GM13976 (cell line): ENCODE measurements at places on chromosomes 3 and 15.

DNA sequence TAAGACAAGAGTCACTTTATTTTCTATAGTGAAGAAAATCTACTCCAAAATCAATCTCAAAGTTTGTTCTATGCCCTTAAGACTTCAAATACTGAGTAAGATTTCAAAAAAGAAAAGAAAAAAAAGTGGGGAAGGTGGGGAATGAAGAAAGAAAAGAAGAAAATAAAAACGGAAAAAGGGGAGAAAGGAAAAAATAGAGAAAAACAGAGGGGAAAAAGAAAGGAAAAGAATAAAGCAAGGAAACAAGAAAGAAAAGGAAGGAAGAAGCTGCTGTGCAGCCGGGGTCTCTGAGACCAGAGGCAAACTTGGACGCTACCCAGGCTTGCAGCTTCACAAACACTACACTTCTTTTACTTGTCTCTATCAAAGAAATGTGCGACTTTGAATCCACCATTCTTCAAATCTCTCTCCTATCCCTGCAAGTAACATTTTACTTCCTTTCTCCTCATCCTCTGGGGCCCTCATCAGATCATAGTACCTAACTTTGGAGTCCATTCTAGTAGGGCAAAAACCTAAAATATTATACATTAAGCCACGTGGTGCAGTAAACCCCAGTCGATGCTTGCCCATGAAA, 279.8 kb downstream of the FOXP1 start:
- DNase-seq = no peak

DNA sequence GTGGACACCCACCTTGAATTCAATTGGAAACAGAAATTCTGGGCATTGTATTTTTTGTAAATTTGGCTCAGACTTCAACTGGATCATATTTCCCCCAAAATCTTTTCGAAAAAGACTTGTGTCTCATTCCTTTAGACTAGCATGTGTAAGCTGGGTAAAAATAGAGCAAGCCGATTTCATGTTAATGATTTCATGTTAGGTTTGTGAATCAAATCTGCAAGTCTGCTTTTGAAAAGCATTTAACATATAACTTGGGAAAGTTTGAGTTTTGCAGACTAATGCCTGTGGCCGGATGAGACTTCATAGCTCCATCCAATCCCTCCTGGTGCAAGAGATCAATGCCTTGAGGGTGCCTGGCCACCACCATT, 64.5 kb downstream of the FLNB start:
- DNase-seq = no peak

- DNase-seq = no peak
These were observed 15.0 kb upstream of the PLSCR1 start for GRCh38 chr3:146559388-146559787.

DNA sequence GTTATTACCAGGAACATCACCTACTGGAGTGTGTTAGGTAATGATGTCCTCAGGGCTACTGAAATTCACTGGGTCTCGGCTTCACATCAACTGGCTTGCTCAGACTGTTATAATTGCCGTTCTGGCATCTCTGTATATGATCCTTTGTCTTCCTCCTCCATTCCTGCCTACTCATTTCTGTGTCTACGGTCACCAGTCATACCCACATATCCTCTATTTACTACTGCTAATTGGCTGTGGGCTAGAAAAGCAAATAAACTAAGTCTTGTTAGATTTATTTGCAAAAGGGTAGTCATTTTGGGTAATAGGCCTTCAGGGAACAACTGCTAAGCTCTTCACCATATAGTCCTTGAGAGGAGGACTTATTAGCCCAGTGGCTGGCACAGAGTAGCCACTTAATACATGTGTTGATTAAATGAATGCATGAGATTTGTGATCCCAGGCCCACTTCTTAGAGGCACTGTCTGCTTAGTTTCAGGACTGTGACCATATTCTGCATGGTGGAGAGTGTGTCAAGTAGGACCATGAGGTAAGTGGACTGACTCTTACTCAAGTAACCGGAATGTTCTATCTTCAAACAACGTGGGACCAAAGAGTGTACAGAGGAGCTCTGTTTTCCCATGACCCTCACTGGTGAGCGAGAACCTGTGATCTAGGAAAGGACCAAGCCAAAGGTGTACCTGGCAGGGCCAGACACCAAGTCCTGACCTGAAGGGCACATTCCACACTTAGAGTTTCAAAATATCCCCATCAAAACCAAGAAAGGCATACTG, 13.2 kb downstream of the ZDHHC3 start:
- no peak for DNase-seq

- no peak for DNase-seq
These were observed 17.7 kb upstream of the LAMP3 start for GRCh38 chr3:183180110-183180783.

GRCh38 chr3:183937601-183938286, 53.1 kb upstream of the PARL start:
- no peak for DNase-seq

DNA sequence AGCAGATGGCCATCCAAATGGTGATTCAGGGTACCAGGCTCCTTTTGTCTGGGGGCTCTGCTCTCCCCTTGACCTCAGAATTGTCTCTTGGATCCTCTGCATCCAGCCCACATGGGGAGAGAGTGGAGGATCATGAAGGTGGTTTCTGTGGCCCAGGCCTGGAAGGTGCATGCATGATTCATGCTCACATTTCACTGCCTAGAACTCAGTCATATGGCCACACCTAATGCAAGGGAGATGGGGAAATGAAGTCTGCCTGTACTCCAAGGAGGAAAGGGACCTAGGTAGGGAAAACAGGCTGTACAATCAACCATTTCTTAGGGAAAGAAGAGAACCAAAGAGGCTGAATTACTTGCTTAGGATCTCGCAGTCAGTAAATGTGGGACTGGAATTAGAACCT, 15.1 kb downstream of the HRG start:
- no peak for DNase-seq

- DNase-seq = no peak
These were observed 22.6 kb upstream of the ANPEP start for GRCh38 chr15:89837134-89837829.

- DNase-seq = peak; percentile 42
These were observed 106.6 kb upstream of the TMC3 start for GRCh38 chr15:81480645-81481053.

DNA sequence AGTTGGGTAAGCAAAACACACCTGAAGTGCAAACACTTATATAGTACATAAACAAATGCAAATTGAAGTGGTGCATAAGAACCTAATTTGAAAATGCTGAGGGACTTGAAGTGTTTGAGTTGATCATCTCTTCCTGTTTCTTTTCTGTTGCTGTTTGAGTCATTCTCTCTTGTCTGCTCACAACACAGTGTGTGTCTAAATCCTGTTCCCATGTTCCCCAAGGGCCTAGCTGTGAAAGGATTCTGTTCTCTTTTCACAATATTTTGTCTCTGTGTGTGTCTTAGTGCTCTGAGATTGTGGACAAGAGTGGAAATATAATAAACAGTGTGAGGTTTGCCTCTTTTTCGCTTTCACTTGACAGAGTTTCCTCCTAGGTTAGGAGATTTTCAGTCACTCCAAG, 6.1 kb downstream of the CD96 start:
- DNase-seq = no peak

DNA sequence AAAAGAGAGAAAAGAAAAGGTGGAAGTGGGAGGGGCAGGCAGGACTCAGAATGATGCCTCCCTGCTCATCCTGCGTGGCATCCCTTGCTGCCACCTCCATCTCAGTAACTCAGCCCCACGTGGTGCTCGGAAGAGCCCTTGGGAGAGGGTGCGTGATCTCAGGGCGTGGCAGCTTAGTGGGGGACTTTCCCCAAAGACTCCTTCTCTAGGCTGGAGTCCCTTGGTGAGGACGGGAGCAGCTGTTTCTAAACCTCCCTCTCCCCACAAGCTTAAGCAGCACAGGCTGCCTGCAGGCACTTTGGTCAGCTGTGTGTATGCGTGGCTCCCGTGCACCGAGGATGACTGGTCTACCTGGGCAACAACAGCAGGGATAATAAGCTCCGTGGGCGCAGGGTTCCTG, 7.4 kb upstream of the ANPEP start:
- peak; percentile 37 for DNase-seq

DNA sequence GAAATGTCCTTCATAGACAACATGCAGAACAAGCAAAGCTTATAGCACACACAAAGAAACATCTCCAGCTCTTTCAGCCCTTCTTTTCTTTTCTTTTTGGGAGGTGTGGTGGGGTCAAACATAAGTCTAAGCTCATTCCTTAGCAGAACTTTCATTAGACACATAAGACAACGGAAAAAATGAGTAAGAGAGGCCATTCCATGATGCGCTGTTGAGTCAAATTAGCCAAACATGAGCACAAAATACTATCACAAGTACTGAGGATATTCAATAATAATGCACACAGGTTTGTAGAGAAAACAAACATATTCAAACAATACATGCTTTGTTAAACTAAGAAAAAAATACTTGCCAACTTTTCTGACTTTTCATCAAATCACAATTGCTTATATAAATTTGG, 83.0 kb downstream of the PLOD2 start:
- no peak for DNase-seq

- DNase-seq = no peak
These were observed 163.1 kb downstream of the MYRIP start for GRCh38 chr3:39972508-39972907.

- DNase-seq = no peak
These were observed 655.2 kb downstream of the RBMS3 start for GRCh38 chr3:29936054-29936453.

DNA sequence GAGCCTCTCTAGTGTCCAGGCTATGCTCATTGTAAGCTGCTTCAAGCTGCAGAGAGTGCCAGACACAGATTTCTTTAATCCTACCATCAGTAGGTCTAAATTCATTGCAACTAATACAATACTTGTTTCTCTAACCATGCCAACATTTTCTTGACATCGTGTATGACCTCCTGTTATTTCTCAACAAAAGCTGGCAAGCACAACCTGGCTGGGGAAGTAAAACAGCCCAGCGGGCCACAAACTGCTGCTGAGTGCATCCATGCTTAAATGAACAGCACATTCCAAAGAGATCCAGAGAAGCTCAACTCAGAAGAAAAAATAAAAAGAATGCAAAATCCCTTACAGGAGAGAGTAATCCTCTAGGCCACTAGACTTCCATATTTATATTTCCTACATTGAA, 36.5 kb downstream of the GMNC start:
- no peak for DNase-seq
